OCI-M1 (cell line): ENCODE measurements at places on chromosomes 5 and 9.

GRCh38 chr5:90878081-90878480, 319.5 kb downstream of the ADGRV1 start:
- DNase-seq = peak; percentile 54

DNA sequence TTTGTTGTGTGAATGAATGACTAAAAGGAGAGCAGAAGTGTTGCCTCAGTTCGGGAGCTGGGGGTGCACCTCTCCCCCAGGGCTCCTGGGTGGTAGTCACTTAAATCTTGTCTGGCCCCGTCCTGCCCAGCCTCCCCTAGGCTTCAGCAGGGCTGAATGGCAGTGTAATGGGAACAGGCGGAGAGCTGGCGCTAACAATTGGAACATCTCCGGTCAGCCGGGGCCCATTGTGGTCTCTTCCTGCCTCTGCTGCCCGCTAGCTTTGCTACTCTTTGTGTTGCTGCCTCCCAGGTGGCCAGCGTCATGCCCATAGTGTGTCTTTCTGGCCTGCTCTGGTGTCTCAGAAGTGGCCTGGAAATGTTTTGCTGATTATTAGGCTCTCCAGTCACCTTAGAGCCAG, 62.3 kb downstream of the RGS3 start:
- no peak for DNase-seq

DNA sequence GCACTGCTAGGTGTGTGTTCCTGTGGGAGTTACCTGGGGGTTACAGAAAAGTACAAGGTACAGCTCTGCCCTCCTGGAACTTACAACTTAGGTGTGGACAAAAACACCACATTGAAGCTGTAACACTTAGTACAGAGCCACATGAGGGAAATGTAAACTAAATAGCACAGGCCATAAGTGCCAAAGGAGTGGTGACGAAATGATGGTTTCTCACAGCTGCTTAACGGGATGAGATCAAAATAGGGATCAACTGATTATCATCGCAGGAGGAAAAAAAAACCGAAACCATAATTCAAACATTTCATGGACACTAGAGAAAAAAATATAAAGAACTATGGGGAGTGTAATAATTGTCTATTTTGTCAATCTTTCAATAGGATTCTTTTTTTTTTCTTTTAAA, 5.9 kb downstream of the LIX1 start:
- DNase-seq = no peak

DNA sequence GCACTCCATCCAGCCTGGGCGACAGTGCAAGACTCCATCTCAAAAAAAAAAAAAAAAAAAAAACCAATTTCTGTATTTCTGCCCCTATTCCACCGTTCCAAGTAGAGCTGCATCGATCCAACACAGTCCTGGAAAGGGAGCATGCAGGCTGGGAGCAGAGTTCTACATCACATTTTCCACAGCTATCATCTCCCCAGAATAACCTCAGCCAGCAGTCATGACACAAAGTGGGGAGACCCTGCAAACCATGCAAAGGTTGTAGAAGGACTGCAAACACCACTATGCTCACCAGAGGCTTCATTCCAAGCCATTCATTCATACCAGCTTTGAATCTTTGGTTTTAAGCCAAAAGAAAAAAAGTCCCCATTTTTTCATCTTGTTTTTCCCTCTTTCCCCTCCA, 20.8 kb upstream of the ZNF354A start:
- no peak for DNase-seq

- peak; percentile 29 for DNase-seq
Measured at GRCh38 chr5:25150819-25151218, 506.0 kb upstream of the CDH10 start.

DNA sequence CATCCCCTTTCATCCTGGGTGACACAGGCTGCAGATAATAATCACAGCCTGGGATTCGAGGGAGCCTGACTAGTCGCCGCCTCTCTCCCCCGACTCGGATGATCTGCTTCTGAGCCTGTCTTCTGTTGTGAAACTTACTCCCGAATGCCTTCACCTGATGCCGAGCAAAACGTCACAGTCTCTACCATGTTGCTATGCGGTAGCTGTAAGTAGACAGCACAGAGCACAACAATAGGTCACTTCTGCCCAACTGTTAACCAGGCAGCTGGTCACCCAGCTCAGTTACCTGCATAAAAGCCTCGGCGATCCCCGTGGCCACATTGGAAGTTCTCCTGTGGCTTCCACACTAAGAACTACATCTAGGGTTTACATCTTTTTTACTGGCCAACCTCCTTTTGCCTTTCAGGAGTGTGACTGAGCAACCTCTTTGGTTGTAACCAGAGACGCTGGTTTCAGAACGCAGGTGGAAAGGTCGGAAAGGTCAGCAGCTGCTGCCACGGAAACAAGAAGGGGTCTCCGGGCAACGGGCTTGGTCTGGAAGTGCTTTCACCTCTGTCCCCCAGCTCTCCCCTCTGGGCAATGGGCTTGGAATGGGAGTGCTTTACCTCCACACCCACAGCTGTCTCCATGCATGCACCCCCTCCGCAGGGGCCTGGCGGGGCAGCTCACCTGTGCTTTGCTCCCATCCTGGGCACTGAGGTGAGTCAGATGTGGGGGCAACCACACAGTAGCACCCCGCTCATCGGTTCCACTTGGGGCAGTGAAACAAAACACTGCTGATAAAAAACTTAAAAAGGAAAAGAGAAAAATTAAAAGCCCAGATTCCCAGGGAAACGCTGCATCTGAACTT, 7.6 kb upstream of the PPP1R26 start:
- no peak for DNase-seq
